Esophagus squamous epithelium (tissue), 5 donors: ENCODE measurements at places on chromosomes 5 and 9. TPM values are rescaled to one million over a fixed set of nuclear protein-coding genes. Genes with fewer than 3 reads are reported as not detected.

DNA sequence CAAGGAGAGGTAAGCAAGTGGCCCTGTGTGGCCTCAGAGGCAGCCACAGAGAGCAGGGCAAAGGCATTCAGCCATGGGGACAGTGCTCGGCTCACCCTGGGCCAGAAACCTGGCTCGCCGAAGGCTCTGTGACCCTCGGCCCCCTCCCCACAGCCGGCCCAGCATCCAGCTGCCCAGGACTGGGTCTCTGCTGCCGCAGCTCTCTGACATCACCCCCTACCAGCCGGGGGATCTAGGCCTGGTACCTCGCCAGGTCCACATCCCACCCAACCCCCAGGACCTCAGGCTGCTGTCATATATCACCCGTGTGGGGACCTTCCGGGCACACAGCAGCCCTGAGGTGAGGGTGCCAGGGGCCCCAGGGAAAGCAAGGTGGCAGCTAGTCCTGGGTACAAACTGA, 2.6 kb downstream of the PTRH1 start:
- DNase-seq: no peak

MUSK gene
- total RNA-seq: 0.15 TPM

DNA sequence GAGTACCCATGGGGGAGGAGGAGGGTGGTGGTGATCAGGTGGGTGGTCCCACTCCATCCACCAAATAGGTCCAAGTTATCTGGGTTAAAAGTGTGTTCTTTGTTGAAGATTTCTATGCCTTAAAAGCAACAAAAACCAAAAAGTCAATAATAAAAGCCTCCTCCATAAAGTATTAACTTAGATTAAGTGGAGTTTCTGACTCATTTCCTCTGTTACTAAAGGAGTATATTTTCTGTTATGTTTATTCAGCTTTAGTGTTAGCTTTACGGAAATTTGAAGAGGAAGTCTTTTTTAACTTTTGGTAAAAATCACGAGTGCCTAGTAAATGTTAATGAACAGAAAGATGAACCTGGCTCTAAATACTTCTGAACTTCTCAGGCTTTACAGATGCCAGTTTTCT, 17.8 kb downstream of the FBXO38 start:
- no peak for DNase-seq

DNA sequence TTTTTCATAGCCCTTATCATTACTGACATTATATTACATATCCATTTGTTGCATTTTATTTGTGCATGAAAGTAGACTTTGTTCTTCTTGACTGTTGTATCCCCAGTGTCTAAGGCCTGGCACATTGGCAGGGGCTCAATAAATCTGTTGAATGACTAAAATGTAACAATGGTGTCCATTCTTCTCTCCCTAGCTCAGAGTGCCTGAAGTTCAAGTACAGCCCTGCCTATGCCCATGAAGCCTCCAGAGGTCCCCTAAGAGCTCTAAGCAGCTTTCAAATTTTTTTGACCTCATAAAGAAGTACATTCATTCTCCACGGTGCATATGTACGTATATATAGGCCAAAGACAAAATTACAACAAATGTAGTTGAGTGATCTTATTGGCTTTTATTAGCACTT, 4.2 kb upstream of the BSPRY start:
- no peak for DNase-seq

DNA sequence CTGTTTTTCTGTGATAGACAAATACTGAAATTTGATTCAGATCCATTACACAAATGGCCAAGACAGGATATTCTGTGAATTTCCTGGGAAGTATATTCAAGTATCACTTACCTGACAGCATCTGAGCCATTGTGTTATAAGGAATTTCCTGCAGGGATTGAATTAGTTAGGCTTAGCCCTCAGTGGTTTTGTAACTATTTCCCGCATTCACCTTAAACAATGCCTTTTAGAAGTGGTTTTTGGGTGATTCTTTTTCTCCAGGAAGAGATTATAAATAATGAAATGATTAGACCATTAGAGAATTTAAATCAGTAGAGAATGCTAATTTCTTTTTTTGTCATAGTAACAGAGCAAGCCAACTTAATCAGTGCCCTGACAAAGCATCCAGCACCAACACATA, 30.6 kb downstream of the ITGA1 start:
- no peak for DNase-seq

- no peak for DNase-seq
These were observed 9.2 kb upstream of the MXD3 start for GRCh38 chr5:177320879-177321278.

DNA sequence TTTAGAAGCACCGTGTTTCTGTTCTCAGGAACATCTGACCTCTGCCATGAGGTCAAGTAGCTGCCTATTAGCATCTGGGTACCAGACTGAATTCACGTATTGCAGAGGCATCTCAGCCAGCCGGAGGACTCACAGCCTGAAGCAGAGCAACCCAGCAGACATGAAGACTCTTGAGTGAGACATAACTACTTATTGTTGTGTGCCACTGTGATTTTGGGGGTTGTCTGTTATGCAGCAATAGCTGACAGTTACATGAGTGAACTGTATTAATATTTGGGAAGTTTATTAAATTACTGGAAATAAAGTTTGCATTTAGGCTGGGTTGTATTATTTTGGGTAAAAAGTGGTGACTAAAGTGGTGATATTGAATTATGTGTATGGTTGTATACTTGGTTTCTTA, 1.3 kb upstream of the ACOT12 start:
- DNase-seq: no peak

TMEM203 gene
- 29.6 TPM for total RNA-seq

HK3 gene
- 5.7 TPM for total RNA-seq

GRCh38 chr9:757246-757881, 84.1 kb upstream of the DMRT1 start:
- DNase-seq: no peak

- no peak for DNase-seq
These were observed 88.8 kb upstream of the CTNNA1 start for GRCh38 chr5:138664276-138664943.

GRCh38 chr5:66824476-66824875, 228.3 kb downstream of the MAST4 start:
- DNase-seq: no peak
